A549 (cell line): ENCODE measurements at places on chromosomes 13 and 19. TPM values are rescaled to one million over a fixed set of nuclear protein-coding genes. Genes with fewer than 3 reads are reported as not detected.

PINLYP gene
- polyA plus RNA-seq = 0.27 to 0.37 TPM (median 0.28 TPM) in 3 replicates

MBD3L2 gene
- not detected in 3 replicates for polyA plus RNA-seq

EPN1 gene
- polyA plus RNA-seq = 129 to 139 TPM (median 139 TPM) in 3 replicates

C19orf73 gene
- polyA plus RNA-seq = 1.7 to 2.2 TPM (median 1.7 TPM) in 3 replicates

ZNF566 gene
- 10.6 to 12.0 TPM (median 11.7 TPM) in 3 replicates for polyA plus RNA-seq

IFNL1 gene
- not detected in 3 replicates for polyA plus RNA-seq

FXYD7 gene
- polyA plus RNA-seq = 0.15 TPM in 1 of 3 replicates, not detected in the others

ZIM2 gene
- polyA plus RNA-seq = not detected in 3 replicates

KLK14 gene
- polyA plus RNA-seq = 0.22 to 0.44 TPM in 2 of 3 replicates, not detected in the other

LRRC63 gene
- polyA plus RNA-seq = 0.04 to 0.06 TPM in 2 of 3 replicates, not detected in the other

KRTDAP gene
- not detected in 3 replicates for polyA plus RNA-seq

GPC5 gene
- polyA plus RNA-seq = not detected in 3 replicates

SLAIN1 gene
- 0.26 to 0.43 TPM (median 0.40 TPM) in 3 replicates for polyA plus RNA-seq

KIR3DL2 gene
- not detected in 3 replicates for polyA plus RNA-seq

SHISA2 gene
- not detected in 3 replicates for polyA plus RNA-seq

ZNF761 gene
- 6.6 to 7.9 TPM (median 7.4 TPM) in 3 replicates for polyA plus RNA-seq

CGB5 gene
- 0.53 to 0.94 TPM (median 0.71 TPM) in 3 replicates for polyA plus RNA-seq

GIPR gene
- 0.96 to 1.6 TPM (median 1.4 TPM) in 3 replicates for polyA plus RNA-seq

KLK15 gene
- not detected in 3 replicates for polyA plus RNA-seq

SRRM5 gene
- polyA plus RNA-seq = 0.44 to 0.55 TPM (median 0.50 TPM) in 3 replicates

ZNF177 gene
- 0.46 to 0.72 TPM (median 0.49 TPM) in 3 replicates for polyA plus RNA-seq

MAB21L1 gene
- not detected in 3 replicates for polyA plus RNA-seq

ZNF560 gene
- not detected in 3 replicates for polyA plus RNA-seq

CLPTM1 gene
- polyA plus RNA-seq = 173 to 188 TPM (median 180 TPM) in 3 replicates

SHD gene
- polyA plus RNA-seq = 0.29 to 0.38 TPM in 2 of 3 replicates, not detected in the other

SHISA7 gene
- 0.01 TPM in 1 of 3 replicates, not detected in the others for polyA plus RNA-seq

ACER1 gene
- polyA plus RNA-seq = not detected in 3 replicates

TMC4 gene
- polyA plus RNA-seq = 0.85 to 1.5 TPM (median 1.2 TPM) in 3 replicates

CYP2A6 gene
- not detected in 3 replicates for polyA plus RNA-seq

KLK4 gene
- polyA plus RNA-seq = not detected in 3 replicates

CEACAM20 gene
- 0.05 TPM in 1 of 3 replicates, not detected in the others for polyA plus RNA-seq

PSG2 gene
- not detected in 3 replicates for polyA plus RNA-seq

KCTD4 gene
- polyA plus RNA-seq = not detected in 3 replicates

RPS5 gene
- 2,123 to 2,259 TPM (median 2,149 TPM) in 3 replicates for polyA plus RNA-seq

ERICH6B gene
- not detected in 3 replicates for polyA plus RNA-seq

FGF21 gene
- not detected in 3 replicates for polyA plus RNA-seq

IGFL2 gene
- 0.21 to 1.4 TPM (median 1.1 TPM) in 3 replicates for polyA plus RNA-seq

GAMT gene
- 24.7 to 26.0 TPM (median 25.7 TPM) in 3 replicates for polyA plus RNA-seq
